CD14-positive monocyte (primary cell): ENCODE measurements at places on chromosomes 5 and 9. TPM values are rescaled to one million over a fixed set of nuclear protein-coding genes. Genes with fewer than 3 reads are reported as not detected.

DNA sequence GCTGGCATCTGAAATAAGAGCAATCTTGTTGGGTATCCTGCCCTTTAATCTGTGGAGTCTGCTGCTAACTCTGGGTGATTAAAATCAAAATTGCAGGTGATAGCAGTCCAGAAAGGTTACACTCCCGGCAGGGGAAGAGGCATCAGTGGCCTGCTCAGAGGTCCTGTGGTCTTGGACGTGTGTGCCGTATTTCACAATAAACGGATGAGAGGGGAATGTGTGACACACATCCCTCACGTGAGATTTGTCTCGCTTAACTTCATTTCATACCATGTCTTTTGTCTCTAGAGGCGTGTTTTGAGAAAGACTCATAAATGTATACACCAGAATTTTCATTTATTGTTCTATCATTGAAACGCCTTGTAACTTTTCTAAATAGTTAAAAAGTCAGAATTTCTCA, 36.6 kb downstream of the FAM240B start:
- no peak for DNase-seq

- DNase-seq, result no peak
These were observed 4.8 kb upstream of the ARAP3 start for GRCh38 chr5:141686648-141687416.

DNA sequence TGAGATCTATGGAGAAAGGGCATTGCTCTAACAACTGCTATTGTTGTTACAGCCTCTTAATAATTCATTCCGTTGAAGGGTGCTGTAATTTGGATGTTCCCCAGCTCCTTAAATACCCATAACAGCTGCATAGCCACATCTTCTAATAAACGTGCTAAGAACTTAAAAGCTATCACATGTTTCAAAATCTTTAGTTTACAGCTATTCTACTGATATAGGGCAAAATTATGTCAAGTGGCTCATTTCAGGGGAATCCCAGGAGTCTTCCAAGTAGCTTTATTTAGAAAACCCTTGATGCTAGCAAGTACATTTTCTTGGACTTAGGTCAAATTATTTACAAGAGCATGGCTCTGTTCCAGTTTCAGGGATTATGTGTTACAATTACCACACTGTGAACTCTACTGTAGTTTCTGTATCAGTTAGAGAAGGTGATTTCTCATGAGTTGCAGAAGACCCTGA, 990.4 kb upstream of the ACO1 start:
- DNase-seq, result no peak

DNA sequence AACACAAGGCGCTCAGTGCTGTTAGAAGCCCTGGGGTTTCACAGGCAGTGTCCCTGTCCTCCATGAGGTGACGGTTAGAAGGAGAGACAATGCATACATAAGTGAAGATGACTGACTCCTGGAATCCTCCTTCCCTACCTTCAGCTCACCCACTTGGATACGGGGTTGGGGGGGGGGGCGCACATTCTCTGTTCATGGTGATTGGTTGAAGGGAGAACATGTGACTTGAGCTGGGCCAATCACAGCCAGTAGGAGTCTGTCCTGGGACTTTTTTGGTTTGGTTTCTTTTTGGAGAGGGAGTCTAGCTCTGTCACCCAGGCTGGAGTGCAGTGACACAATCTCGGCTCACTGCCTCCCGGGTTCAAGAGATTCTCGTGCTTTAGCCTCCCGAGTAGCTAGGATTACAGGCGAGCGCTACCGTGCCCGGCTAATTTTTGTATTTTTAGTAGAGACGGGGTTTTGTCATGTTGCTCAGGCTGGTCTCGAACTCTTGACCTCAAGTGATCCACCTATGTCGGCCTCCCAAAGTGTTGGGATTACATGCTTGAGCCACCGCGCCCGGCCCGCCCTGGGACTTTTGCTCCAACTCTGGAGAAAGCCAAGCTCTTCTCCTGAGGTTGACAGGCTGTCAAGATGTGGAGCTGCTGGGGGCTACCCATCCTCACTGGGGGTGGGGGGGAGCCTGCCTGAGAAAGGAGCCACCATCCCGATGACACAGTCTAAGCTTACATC, 30.8 kb downstream of the SH3PXD2B start:
- DNase-seq, result no peak

DNA sequence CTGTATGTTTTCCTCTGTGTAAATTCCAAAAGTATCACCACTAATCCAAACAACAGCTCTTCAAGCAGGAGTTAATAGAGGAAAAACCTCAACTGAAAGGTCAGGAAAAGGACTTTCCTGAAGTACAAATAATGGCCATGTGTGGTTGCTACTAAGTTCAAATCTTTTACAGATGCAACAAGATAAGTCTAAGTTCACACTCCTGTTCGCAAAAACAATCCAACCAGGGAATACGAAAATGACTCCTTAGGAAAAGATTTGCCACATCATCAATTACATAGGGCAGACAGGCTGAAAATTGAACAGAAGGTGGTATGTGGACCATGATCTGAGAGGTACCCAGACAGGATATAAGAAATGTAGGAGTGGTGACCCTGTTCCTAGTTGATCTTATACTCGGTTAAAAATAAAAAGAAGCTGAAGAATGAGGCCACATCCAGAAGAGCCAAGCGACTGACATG, 210.2 kb downstream of the TSSK1B start:
- no peak for DNase-seq

DNA sequence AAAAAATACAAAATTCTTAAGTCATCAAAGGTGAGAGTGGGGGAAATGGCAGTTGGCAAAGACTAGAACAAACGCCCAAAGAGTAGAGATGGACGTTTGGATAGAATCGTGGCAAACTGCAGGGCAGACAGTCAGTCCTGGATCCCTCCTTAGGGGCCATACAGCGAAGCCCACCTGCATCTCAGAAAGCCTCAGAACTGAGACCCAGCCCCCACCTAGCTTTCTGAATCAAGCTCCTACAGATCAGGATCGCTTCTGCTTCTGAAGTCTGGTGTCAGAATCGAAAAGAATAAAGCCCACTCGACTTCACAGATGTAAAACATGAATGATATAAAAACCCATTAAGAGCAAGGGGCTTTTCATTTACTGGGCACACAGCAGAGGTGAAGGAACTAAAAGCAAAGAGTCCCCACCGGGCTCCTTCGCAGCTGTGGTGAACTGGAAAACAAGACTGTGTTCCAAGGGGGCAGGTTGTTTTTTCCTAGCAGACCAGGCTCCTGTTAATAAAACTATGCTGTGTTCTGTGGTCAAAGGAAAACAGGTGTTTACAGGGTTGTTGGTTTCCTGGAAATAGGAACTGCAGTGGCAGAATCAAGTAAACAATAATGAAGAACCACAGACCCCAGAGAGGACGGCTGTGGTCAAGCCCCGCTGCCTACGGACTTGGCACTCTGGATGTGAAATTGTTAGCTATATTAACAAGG, 91.8 kb downstream of the TLE1 start:
- no peak for DNase-seq

DNA sequence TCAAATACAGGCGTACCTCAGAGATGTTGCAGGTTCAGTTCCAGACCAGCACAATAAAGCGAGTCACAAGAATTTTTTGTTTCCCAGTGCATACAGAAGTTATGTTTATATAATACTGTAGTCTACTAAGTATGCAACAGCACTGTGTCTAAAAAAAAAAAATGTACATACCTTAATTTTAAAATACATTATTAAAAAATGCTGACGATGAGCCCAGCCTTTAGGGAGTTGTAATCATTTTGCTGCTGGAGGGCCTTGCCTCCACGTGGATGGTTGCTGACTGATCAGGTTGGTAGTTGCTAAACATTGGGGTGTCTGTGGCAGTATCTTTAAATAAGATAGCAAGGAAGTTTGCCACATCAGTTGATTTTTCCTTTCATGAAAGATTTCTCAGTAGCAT, 48.3 kb downstream of the TTC1 start:
- DNase-seq, result no peak

ORM2 gene
- 0.30 TPM for polyA plus RNA-seq

MSX2 gene
- 0.06 TPM in 1 of 2 replicates, not detected in the other for polyA plus RNA-seq
